Right cardiac atrium (tissue), 5 donors: ENCODE measurements at places on chromosomes 11 and 22. TPM values are rescaled to one million over a fixed set of nuclear protein-coding genes. Genes with fewer than 3 reads are reported as not detected.

GRCh38 chr22:48138855-48139254 lies 1376.4 kb downstream of the TBC1D22A start:
- no peak for DNase-seq

MMP13 gene
- not detected for polyA plus RNA-seq

GRCh38 chr22:30332551-30332950 lies 5.8 kb upstream of the TBC1D10A start:
- no peak for DNase-seq

RAG1 gene
- polyA plus RNA-seq, result 0.72 TPM

GRCh38 chr11:125389339-125390166 lies 106.5 kb downstream of the FEZ1 start:
- no peak for DNase-seq

GRCh38 chr11:102254047-102254446 lies 63.2 kb upstream of the BIRC3 start:
- no peak for DNase-seq

GRCh38 chr11:35852056-35852455 lies 91.8 kb upstream of the LDLRAD3 start:
- peak; percentile 61 for DNase-seq

RIMBP3C gene
- polyA plus RNA-seq, result 0.02 TPM

DNA sequence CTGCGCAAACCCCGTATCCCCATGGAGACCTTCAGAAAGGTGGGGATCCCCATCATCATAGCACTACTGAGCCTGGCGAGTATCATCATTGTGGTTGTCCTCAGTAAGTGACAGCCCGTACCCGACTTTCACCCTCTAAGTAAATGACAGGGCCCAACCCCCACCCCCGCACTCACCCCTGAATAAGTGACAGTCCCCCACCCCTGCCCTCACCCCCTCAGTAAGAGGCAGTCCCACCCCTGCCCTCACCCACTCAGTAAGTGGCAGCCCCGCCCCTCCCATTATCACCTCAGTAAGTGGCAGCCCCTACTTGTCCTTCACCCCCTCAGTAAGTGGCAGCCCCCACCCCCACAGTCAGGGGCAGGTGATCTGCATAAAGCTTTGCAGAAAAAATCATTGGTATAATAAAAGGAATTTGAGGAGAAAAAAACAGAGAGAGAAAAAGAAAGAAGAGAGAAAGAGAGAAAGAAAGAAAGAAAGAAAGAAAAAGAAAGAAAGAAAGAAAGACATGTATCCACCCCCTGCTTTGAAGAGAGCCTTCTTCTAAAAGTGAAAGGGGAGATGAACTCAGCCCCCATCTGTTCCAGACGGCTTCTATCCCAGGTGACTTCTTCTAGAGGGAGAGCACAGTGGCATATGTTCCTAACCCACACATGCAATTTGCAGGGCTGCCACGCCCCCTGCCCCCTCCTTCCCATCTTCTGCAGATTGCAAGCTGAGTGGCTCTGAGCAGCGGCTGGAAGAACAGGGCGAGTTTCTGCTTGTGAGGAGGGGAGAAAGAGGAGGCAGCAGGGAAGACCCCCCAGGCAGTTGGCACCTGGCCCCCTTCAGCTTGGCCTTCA lies 12.5 kb upstream of the SMIM35 start:
- DNase-seq, result no peak

GRCh38 chr11:32210556-32210955 lies 119.7 kb downstream of the RCN1 start:
- no peak for DNase-seq

- no peak for DNase-seq
Observed at GRCh38 chr11:29093416-29094120, 923.3 kb downstream of the KCNA4 start.
